ENCODE measurements at places on chromosomes 1 and 21.

DNA sequence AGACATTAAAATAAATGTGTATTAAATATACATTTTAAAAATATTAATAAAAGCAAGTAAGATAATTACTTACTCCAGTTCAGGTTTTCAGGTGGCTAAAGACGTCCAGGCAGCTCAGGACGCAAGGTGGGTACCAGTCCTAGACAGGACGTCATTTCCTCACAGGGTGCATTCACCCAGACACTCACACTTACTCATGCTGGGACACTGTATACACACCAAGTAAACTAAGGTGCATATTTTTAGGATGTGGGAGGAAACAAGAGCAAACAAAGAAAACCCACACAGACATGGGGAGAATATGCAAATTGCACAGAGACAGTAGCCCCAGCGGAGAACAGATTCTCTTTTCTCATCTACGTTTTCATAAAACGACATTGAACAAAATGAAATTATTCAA is 457.9 kb downstream of the BRINP3 start:
- no peak for DNase-seq

DNA sequence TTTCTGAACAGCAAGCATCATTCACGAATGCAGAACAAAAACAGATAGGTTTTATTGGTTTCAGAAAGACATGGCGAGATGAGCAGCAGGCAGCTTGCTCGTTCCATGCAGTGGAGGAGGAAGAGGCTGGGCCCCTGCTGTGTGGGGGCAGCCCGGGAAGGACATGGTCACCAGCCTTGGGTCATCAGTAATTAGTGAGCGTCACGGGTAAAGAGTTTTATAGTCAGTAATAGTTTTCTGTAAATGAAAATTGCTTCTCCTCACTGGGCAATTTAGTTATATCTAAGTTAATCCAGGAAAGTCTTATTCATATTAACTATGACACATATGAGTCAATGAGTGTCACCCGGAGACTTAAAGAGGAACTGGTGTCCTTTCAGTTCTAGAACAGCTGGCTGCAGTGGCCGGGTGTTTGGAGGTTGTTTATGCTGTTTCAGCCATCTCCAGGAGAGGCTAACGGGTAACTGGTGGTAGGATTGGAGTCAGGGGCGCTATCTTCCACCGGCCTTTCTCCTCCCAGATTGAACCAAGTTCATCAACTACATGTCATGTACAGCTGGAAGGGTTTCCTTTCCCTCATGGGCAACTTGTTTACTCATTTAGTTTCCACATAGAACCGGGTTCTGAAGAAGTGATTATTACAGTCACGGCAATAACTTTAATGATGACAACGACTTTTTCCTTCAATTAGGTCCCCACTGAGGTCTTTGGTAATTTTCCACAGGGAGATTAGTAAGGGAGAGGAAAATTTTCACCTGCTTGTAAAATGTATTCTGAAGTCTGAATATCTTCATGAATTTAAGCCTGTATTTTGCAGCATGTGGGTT is 34.6 kb upstream of the SLC45A1 start:
- DNase-seq, result no peak

DNA sequence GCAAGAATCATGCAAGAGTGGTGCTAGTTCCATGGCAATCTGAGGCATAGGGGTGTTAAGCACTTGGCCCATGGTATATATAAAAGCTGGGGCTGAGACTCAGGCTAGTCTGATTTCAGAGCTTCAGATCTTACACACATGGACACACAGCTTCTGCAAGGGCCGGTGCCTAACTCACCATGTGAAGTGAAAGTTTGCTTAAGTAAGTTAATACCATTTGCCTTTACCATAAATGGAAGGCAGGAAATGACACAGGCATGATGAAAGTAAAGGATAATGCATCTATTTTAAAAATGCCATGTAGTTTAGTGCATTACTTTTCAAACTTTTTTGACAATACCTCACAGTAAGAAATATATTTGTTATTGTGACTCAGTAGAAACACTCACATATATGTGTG is 122.6 kb downstream of the KCNJ6 start:
- DNase-seq, result no peak

- DNase-seq, result no peak
These were observed 117.0 kb upstream of the ERRFI1 start for GRCh38 chr1:8142955-8143629.

- DNase-seq, result no peak
These were observed 319.8 kb upstream of the SPAG17 start for GRCh38 chr1:118504867-118505266.

- DNase-seq, result no peak
These were observed 76.5 kb upstream of the NFIA start for GRCh38 chr1:61005614-61006580.

DNA sequence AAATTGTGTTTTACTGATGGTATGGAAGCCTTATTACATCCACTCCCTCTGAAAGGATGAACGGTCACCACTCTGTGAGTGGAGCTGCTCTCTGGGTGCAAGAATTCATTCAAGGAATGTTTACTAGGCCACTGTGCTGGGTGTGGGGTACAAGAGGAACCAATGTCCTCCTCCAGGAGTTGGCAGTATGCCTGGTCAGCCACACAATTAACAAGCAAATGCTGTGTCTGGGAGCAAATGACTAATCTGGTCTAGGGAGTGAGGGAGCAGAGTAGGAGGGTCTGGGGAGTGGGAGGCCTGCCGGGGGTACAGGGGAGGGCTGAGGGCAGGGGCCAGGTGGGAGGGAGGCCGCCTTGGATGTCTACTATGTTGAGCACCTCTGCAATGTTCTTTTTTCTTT is 27.2 kb upstream of the TDRD10 start:
- no peak for DNase-seq

- no peak for DNase-seq
These were observed 2.3 kb upstream of the CCSAP start for GRCh38 chr1:229344937-229345684.

DNA sequence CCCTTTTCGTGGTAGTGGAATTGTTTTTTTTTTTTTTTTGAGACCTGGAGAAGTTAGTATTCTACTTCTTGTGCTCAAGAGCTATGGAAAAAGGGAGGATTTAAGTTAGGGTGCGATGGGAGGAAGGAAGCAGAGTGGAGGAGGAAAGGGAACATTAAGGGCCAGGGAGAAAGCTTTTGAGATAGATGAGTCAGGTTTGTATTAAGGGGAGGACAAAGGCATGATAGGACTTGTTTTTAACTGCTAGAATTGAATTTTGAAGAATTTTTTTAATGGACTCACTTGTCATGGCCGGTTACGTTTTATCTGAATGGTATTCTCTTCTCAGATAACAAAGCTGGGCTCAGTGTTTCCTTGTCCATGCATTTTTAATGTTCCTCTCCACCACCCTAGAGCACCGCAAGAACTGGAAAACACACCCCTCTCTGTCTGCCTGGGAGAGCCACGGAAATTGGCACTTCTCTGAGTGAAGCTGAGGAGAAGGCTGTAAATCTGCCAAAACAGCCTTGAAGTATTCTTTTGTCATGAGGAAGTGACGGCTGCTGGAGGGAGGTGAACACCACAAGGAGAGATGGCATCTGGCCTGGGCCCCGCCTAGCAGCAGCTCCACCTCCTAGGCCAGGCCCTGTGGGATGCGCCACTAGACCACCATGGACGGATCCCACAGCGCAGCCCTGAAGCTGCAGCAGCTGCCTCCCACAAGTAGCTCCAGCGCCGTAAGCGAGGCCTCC is 3.5 kb downstream of the NIPAL3 start:
- no peak for DNase-seq

- no peak for DNase-seq
These were observed at the start of gene WNT3A for GRCh38 chr1:228006786-228007048. Gene WNT3A, plus strand, starts transcription at chr1:228006998. Its CDS starts 131 bp downstream, at chr1:228007129.

GRCh38 chr1:49229555-49229954 is 452.9 kb upstream of the BEND5 start:
- DNase-seq, result no peak

DNA sequence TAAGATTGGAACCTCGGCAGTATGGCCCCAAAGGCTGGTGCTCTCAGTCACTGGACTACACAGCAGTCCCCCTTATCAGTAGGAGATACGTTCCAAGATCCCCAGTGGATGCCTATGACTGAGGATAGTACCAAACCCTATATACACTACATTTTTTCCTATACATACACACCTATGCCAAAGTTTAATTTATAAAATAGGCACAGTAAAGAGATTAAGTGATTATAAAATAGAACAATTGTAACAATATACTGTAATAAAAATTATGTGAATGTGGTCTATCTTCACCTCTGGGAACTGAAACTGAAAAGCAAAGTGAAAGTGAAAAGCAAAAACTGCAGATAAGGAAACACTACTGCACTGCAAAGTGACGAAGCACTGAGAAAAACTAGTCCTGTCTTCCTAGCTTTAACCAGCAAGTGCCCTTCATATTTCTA is 96.8 kb downstream of the INTS7 start:
- DNase-seq, result no peak

DNA sequence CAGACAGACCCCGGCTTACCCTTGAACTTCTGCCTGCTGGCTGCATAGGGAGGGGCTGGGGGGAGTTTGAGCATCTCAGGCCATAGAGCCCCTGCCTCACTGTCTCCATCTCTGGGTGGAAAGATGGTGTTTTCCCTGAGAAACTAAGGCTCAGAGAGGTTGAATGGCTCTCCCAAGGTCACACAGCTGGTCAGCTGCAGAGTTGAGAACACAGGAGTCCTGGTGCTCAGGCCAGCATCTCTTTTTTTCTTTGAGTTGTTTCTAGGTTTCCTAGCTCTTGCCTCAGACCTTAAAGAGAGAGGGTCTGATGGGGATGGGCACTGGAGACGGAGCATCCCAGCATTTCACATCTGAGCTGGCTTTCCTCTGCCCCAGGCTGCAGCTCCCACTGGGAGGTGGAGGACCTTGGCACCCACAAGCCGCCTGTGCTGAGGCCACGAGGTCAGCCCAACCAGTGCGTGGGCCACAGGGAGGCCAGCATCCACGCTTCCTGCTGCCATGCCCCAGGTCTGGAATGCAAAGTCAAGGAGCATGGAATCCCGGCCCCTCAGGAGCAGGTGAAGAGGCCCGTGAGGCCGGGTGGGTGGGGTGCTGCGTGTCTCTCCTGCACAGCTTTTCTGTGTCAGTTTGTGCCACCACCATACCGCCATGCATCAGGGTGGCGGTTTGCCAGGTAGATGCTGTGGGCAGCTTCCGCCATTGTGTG is 21.8 kb downstream of the PCSK9 start:
- DNase-seq, result no peak

DNA sequence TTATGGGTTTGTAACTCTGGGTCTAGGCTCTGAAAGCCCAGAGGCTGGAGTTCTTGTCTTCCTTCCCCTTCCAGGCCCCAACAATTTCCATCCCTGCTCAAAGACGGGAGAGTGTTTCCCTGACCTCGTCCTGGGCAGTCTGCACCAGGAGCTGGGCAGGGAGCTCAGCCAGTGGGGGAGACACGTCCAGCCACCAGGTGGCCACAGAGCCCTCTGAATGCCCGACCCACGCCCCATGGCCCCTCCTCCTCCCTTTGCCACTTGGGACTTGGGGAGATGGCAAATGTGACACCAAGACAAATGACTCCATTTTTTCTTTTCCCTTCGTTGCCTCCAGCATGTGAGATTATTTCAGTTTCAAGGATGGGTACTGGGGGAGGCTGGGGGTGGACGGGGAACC is 159.9 kb upstream of the AJAP1 start:
- no peak for DNase-seq

GRCh38 chr1:227166559-227166958 is 151.7 kb downstream of the CDC42BPA start:
- DNase-seq, result no peak

DNA sequence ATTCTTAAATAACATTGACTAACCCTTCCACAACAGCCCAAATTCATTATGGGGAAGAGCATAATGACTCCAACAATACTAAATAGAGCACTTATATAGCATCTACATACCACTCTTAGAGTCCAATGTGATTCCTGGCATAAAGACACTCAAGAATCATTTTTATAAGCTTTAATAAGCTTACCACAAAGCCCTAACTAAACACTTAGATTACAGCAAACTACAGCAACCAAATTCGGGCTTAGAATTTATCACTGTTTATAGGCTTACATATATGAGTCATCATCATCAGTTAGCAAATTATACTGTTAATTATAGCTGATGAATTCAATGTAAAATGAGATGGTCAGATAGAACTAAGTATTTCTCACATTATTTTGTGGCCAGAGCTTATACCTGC is 7.3 kb downstream of the SCYL3 start:
- no peak for DNase-seq

DNA sequence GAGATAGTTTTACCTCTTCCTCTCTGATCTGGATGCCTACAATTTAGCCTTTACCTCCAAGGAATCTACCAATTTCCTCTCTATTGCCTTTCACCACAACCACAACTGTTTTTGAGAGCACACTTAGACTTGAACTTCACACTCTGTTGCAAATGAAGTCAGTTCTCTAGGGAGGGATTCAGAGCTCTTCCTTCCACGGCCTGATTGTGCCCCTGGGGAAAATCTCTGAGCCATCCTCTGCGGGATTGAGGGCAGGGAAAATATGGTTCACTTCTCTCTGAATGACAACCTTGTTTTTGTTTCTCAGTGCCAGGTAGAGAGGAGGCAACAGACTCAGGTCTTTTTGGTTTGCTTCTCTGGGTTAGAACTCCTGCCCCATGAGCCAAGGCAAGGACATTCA is 35.4 kb upstream of the BCL10 start:
- no peak for DNase-seq

DNA sequence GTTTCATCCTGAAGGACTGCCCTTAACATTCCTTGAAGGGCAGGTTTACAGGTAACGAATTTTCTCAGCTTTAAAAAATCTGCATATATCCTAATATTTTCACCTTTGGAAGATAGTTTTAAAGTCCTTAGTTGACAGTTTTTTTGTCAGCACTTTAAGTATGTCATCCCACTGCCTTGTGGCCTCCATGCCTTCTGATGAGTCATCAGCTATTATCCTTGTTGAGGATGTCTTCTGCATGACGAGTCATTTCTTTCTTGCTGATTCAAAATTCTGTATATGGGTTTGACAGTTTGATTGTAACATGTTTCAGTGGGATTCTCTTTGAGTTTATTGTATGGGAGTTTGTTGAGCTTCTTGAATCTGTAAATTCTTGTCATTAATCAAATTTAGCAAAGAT is 500.6 kb downstream of the DISC1 start:
- DNase-seq, result no peak

DNA sequence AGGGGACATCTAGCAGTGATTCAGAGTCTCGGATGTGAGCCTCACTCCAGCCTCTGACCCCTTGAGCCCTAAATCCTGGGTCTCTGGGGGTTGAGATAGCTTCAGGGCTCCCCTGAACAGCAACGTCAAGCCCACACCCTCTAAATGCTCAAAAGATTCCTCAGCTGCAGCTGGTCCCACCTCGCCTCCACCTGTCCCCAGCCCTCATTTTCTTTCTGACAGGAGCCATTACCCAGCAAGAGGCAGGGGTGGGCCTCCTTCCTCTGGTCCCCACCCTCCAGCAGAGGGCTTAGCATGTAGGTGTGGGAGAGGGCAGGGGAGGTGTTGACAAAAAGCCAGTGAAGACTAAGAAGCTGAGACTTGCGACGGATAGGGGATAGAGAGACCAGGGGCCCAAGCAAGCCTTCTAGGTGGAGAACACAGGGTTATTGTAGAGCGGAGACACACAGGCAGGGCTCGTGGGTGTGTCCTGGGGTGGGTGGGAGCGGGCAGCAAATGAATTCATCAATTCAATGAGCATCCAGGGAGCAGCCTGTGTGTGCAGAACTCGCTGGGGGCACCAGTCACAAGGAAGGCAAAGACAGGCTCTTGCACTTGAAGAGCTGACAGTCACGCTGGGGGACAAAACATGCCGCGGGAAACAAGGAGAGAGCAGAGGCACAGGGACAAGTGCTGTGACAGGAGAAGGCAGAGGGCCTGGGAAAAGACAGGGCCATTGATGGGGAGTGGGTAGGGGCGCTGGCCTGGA is 48.9 kb upstream of the GOLT1A start:
- no peak for DNase-seq

- DNase-seq, result no peak
These were observed 3.9 kb upstream of the TUT4 start for GRCh38 chr1:52556641-52557360.

GRCh38 chr1:42999308-42999707 is 40.6 kb upstream of the SLC2A1 start:
- no peak for DNase-seq
